T-helper 2 cell treated with Interferon-gamma antibody and Interleukin-4, amounts not matched to agents 5 μg/mL and 100 μg/mL, for 36 hours (primary cell): ENCODE measurements at places on chromosomes 5 and 9.

GRCh38 chr9:136455043-136456002, 15.7 kb upstream of the INPP5E start:
- no peak overlapping the region for H3K27ac ChIP-seq
- H3K27me3 ChIP-seq = no peaks in the 10 kb centered on the region
- peaks cover 56% of the 10 kb centered on the region for H3K36me3 ChIP-seq
- H3K4me1 ChIP-seq = no peaks in the 10 kb centered on the region

DNA sequence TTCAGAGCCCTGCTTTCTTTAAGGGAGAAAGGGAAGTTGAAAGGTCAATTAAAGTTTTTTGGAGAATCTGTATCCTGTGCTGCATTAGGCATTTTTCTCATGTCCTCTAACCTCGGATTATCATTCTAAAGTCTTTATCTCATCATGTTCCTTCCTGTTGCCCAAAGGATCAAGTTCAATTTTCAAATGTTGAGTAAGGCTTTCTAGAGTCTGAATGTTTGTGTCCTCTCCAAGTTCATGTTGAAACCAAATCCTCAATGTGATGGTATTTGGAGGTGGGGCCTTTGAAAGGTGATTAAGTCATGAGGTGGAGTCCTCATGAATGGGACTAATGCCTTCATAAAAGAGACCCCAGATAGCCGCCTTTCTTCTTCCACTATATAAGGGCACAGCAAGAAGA, 20.2 kb upstream of the TNC start:
- peaks cover 15% of the 10 kb centered on the region for H3K27me3 ChIP-seq
- no peak overlapping the region for H3K27ac ChIP-seq
- no peak for DNase-seq
- H3K4me3 ChIP-seq = no peak overlapping the region
- H3K36me3 ChIP-seq = peaks cover 3% of the 10 kb centered on the region
- peaks cover 20% of the 10 kb centered on the region for H3K4me1 ChIP-seq

- no peaks in the 10 kb centered on the region for H3K4me1 ChIP-seq
- no peak overlapping the region for H3K4me3 ChIP-seq
- no peak overlapping the region for H3K27ac ChIP-seq
- DNase-seq = no peak
These were observed 65.7 kb downstream of the TMEM38B start for GRCh38 chr9:105760053-105760452.

GRCh38 chr5:128766406-128766805, 198.9 kb upstream of the SLC27A6 start:
- H3K27me3 ChIP-seq = no peaks in the 10 kb centered on the region
- no peaks in the 10 kb centered on the region for H3K36me3 ChIP-seq
- no peak overlapping the region for H3K4me3 ChIP-seq
- H3K4me1 ChIP-seq = no peaks in the 10 kb centered on the region
- H3K27ac ChIP-seq = no peak overlapping the region
- no peak for DNase-seq

GRCh38 chr5:80249901-80250300, 5.9 kb downstream of the SERINC5 start:
- peak overlapping the region; percentile 32 for H3K4me3 ChIP-seq
- peaks cover 73% of the 10 kb centered on the region for H3K4me1 ChIP-seq
- DNase-seq = no peak
- no peaks in the 10 kb centered on the region for H3K27me3 ChIP-seq
- H3K36me3 ChIP-seq = peaks cover 58% of the 10 kb centered on the region
- peak overlapping the region; percentile 55 for H3K27ac ChIP-seq

DNA sequence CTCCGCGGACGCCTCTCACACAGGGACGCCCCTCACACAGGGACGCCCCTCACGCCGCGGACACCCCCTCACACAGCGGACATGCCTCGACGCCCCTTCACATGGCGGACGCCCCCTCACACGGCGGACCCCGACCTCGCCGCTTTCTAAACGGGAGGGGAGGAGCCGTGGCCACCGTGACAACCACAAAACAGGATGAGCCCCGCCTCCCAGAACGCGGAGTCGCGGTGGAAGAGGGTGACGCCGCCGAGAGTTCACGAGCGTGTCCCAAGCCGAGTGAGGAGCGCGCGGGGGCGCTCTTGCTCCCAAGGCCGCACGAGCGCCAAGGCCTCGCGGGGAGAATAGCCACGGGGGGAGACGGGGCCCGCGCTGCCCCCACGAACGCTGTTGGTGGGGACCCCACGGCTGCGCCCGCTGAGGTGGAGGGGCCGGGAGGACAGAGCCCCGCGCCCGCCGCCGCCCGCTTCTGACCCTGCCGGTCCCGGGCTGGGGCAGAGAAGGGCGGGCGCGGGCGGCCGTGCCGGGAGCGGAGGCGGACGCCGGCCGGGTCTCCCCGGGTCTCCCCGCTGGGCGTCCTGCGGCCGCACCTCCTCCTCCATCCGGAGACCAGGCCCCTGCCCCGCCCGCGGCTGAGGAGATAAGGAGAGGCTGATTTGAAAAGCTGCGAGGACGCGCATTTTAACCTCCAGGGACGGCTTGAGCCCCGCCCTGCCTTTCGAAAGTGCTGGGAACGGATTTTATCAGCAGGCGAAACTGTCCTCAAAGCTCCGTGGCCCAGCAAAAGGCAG, 3.9 kb upstream of the NKD2 start:
- H3K4me1 ChIP-seq = peaks cover 35% of the 10 kb centered on the region
- H3K4me3 ChIP-seq = peak overlapping the region; percentile 76
- H3K27ac ChIP-seq = peak overlapping the region; percentile 41
- peak; percentile 58 for DNase-seq
- H3K27me3 ChIP-seq = peaks cover 31% of the 10 kb centered on the region

DNA sequence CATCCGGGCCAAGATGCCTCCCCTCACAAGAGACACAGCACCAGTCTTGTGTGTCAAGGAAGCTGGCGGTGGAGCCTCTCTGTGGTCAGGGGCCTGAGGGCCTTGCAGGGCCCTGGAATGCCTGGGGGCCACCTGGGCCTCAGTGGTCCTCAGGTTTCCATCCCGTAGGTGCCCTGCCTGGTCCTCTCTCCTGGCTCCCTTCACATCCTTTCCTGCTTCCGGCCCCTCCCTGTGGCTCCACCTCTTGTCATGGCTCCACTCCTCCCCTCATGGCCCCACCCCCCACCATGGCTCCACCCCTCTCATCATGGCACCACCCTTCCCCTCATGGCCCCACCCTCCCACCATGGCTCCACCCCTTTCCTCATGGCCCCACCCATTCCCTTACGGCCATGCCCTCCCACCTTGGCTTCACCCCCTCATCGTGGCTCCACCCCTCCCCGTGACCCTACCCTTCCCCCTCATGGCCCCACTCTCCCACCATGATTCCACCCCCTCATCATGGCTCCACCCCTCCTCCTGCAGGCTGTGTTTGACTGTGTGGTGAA, 175.8 kb downstream of the CACNA1B start:
- H3K4me3 ChIP-seq = no peak overlapping the region
- no peaks in the 10 kb centered on the region for H3K27me3 ChIP-seq
- H3K36me3 ChIP-seq = no peaks in the 10 kb centered on the region
- H3K27ac ChIP-seq = no peak overlapping the region
- H3K4me1 ChIP-seq = no peaks in the 10 kb centered on the region
- DNase-seq = no peak

- no peaks in the 10 kb centered on the region for H3K36me3 ChIP-seq
- no peak overlapping the region for H3K27ac ChIP-seq
- peaks cover 3% of the 10 kb centered on the region for H3K4me1 ChIP-seq
- no peak overlapping the region for H3K4me3 ChIP-seq
- H3K27me3 ChIP-seq = peaks cover 9% of the 10 kb centered on the region
- DNase-seq = no peak
These were observed 471.5 kb downstream of the HINT1 start for GRCh38 chr5:130693509-130693908.

GRCh38 chr5:57987552-57987951, 472.3 kb downstream of the PLK2 start:
- no peak overlapping the region for H3K27ac ChIP-seq
- no peak for DNase-seq
- no peaks in the 10 kb centered on the region for H3K4me1 ChIP-seq
- no peak overlapping the region for H3K4me3 ChIP-seq

DNA sequence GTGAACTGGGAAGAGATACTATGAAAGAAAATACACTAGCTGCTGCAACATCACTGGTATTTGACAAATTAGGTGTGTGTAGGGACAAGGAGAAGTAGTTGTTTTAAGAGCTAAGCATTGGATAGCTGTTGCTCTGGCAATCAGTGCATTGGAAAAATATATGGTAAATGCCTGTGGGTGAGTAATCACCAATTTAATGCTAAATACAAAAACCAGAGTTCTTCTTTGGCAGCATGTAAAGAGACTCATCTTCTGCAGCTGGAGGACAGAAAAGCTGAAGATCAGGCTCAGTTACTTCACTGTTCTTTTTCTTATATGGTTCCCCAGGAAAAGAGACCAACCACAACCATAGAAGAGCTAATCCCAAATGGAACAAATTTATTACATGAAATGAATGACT, 201.8 kb upstream of the MPDZ start:
- no peaks in the 10 kb centered on the region for H3K36me3 ChIP-seq
- H3K4me1 ChIP-seq = no peaks in the 10 kb centered on the region
- no peak overlapping the region for H3K27ac ChIP-seq
- H3K4me3 ChIP-seq = no peak overlapping the region
- DNase-seq = no peak

GRCh38 chr9:105150991-105151685, 93.3 kb upstream of the SLC44A1 start:
- H3K36me3 ChIP-seq = no peaks in the 10 kb centered on the region
- DNase-seq = no peak
- H3K4me1 ChIP-seq = no peaks in the 10 kb centered on the region
